CD4-positive, alpha-beta memory T cell (primary cell): ENCODE measurements at places on chromosomes 4 and X. TPM values are rescaled to one million over a fixed set of nuclear protein-coding genes. Genes with fewer than 3 reads are reported as not detected.

GRCh38 chr4:177185151-177185550, 124.5 kb upstream of the NEIL3 start:
- no peak for DNase-seq

ADRA2C gene
- total RNA-seq: not detected

DNA sequence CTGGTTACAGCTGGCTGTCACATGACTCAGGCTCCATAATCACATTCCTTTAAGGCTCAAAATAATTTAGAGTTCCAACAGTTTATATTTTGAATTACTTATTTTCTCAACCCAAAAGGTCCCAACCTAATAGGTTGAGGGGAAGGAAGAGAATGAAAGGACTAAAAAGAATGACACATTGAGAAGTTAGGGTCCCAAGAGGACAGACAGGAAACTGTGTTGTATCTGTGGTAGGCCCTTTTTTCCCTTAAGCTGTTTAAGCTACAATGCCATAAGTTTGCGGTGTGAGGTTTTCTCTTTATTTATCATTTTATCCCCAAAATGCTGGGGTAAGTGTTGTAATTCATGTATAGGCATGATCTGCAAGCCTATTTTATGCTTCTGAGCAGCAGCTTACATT, 290.2 kb downstream of the ZNF674 start:
- DNase-seq: no peak

GRCh38 chr4:71235311-71236201, 103.3 kb upstream of the SLC4A4 start:
- no peak for DNase-seq

GRCh38 chr4:86664959-86665358, 70.8 kb downstream of the PTPN13 start:
- no peak for DNase-seq

DNA sequence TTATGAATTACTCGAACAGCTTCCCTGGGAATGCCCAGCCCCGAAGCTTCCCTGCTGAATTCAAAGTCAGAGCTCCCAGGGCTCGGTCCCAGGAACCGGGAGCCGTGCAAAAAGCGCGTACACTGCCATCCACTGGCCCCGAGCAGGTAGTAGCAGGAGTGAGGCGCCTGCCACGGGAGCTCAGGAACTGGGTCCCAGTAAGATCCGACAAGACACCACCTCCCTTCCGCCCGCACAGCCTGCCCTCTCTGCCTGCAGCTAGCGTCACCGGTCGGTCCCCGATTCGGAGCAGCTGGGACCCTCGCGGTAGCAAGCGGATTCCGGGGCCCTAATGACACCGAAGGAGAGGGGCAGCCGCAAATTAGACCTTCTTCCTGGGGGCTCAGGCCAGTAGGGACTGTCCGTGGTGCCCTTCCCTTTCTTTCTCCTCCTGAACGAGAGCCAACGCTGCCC, 1.2 kb downstream of the CORIN start:
- peak; percentile 30 for DNase-seq

HCCS gene
- 12.8 TPM for total RNA-seq

DNA sequence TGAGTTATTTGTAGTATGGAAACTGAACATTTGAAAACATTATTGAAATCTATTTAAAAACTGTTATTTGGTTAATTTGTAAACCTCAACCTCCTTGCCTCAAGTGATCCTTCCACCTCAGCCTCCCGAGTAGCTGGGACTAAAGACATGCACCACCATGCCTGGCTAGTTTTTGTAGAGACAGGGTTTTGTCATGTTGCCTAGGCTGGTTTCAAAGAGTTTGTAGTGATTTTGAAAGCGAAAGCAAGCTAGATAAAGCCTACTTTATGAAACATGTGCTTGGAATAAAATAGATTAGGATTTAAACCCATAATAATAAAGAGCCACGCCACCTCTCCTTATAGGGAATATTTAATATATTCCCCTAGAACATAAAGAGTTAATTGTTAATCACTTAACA, 23.5 kb downstream of the ARSJ start:
- DNase-seq: no peak

GRCh38 chr4:174681723-174682300, 147.2 kb downstream of the GLRA3 start:
- no peak for DNase-seq

MAGEA2B gene
- not detected for total RNA-seq

DNA sequence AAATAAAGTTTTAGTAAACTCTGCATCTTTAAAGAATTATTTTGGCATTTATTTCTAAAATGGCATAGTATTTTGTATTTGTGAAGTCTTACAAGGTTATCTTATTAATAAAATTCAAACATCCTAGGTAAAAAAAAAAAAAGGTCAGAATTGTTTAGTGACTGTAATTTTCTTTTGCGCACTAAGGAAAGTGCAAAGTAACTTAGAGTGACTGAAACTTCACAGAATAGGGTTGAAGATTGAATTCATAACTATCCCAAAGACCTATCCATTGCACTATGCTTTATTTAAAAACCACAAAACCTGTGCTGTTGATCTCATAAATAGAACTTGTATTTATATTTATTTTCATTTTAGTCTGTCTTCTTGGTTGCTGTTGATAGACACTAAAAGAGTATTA, 370 bp downstream of the ALB start:
- DNase-seq: no peak

SERPINA7 gene
- total RNA-seq: not detected

- no peak for DNase-seq
Measured at GRCh38 chrX:38975368-38975942, 174.2 kb downstream of the MID1IP1 start.

DNA sequence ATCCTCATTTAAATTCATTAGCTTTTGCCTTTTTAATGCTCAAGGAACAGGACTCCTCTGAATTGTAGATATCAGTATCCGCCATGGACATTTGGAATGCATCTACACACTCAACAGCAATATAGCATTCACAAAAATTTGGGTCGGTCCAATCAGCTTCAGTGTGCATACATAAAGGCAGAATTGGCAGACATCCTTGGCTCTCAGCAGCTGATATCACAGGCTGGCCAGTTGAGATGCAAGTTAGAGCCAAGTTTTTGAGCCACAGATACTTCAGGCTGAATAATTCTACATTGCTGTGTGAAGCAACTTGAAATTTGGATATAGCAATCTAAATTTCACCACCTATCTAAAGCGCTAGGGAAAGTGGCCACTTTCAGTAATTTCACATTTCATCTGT, 821.1 kb downstream of the PCDH19 start:
- no peak for DNase-seq

GRCh38 chr4:2788532-2789103, 4.3 kb upstream of the SH3BP2 start:
- no peak for DNase-seq

DNA sequence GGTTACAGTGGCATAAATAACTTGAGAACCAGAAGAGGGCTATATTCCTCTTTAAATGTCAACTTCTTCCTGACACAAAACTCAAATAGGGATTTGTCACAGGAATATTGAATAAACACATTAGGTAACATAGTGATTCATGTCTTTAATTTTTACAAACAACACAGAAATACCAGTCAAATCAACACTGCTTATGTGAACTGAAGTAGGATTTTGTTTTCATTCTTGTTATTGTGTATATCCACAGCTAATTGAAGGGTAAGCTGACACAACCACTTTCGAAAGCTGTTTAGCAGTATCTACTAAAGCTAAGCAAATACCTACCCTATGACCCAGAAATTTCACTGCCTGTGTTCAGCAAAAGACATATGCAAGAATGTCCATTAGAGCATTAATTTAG, 120.4 kb upstream of the EOLA2 start:
- no peak for DNase-seq

DNA sequence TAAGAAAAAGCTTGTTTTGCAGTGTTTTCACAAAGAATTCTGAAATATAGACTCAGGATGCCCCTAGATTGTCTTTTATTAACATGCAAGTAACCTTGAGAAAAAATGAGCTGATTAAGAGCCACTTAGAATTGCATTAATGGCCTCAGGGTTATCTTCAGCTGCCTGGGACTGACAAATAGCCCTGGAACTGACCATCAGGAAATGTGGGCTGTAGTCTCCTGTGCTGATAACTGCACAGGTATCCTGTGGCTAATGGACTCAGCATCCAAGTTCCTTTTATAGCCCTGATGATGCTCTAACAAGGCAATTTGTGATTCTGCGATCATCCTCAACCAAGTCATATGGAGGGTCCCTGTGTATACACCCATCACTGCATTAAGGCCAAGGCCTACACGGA, 17.0 kb downstream of the CA5B start:
- no peak for DNase-seq

NAA10 gene
- 94.9 TPM for total RNA-seq

DNA sequence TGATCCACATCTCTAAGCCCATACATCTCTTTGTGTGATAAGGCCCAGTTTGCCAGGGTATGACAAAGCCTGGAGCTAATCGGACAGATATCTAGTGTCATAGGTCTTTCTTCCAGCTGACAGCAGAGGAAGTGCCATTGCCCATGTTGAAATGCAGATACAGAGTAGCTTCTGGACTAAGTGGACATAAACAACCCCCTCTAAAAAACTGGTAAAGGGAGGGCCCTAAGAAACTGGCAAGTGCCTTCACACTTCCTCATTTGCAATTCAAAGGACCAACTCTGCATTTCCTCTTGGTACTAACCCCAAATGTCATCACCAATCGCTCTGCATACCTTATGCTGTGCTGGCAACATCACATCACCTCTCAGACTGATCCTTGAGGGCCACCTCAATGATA, 20.8 kb downstream of the ARHGEF6 start:
- DNase-seq: no peak

CT47B1 gene
- not detected for total RNA-seq

TECRL gene
- not detected for total RNA-seq

DNA sequence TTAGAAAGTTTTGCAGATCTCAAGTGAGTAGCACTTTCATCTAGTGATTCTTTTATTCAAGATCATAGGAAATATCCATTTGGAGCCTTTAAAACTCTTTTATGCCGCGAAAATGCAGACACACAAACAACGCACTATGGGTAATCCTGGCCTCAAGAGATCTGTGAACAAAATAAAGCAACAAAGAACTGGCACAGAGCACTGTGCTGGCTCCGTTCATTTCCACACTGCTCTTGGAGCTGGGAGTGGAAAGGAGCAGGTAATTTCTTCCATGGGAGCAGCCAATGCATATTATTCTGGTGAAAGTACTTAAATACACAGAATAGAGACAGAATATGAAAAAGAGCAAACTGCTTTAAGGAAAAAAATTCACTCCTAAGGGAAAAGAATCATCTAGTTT, 172.7 kb upstream of the FRG1 start:
- DNase-seq: no peak

DNA sequence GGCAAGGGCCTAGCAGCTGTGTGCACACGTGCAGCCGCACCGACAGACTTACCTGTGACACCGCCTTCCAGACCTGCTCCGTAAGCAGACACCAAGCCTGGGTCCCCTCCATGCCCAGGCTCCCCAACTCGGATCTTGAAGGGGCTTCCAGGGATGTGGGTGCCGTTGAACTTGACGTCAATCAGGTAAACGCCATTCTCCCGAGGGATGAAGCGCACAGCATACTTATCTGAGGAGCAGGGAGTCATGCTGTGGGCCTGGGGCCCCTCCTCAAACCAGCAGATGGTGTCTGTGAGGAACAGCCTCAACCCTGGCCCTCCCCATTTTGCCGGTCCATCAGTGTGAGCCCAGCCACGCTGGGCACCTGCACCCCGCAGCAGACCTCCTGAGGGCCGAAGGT, 24.5 kb downstream of the FLNA start:
- DNase-seq: peak; percentile 33

UGDH gene
- total RNA-seq: 26.5 TPM

PLCXD1 gene
- total RNA-seq: 28.3 TPM

BMPR1B gene
- total RNA-seq: not detected

ADAM29 gene
- total RNA-seq: 0.14 TPM

DNA sequence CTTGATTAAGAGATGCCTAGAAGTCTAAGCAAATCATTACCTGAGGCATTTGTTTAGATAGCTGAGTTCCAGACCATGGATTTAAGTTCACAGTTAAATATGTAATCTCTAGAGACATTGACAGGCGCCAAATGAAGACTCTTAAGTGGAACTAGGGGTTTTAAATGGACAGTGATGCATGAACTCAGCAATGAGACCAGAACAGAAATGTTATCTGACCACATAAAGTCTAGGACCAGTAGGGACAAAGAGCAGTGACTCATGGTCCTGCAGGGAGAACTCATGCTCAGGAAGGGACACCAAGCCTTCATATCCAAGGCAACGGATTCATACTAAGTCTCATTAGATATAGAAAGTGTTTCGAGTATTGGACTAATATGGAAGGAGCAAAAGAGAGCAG, 152.3 kb downstream of the PPARGC1A start:
- DNase-seq: no peak

- DNase-seq: no peak
Measured at GRCh38 chr4:10521424-10521823, 64.2 kb upstream of the ZNF518B start.

PPBP gene
- total RNA-seq: not detected

- DNase-seq: no peak
Measured at GRCh38 chr4:176186067-176186466, 9.3 kb downstream of the SPATA4 start.

- DNase-seq: no peak
Measured at GRCh38 chr4:183885205-183885720, 19.8 kb upstream of the STOX2 start.

ZNF518B gene
- 48.6 TPM for total RNA-seq

PSAPL1 gene
- not detected for total RNA-seq

CD40LG gene
- total RNA-seq: 68.4 TPM
